ENCODE measurements at places on chromosomes 3 and 15.

DNA sequence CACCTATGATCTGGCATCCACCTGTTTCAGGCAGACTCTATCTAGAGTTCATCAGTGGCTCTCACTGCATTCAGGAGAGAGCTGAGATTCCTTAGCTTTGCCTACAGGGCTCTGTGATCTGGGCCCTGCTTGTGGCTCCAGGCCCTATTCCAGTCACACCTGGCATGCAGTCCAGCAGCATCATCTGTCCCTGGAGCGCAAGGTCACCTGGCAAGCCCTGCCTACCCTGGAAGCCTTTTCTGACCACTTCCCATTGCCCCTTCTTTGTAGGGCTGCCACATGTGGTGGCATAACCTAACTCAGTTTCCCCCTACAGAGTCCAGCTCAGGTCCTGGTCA is 115.1 kb upstream of the PLXNA1 start:
- DNase-seq, result no peak

- DNase-seq, result no peak
Observed at GRCh38 chr15:42461261-42461660, 29.7 kb downstream of the ZNF106 start.

DNA sequence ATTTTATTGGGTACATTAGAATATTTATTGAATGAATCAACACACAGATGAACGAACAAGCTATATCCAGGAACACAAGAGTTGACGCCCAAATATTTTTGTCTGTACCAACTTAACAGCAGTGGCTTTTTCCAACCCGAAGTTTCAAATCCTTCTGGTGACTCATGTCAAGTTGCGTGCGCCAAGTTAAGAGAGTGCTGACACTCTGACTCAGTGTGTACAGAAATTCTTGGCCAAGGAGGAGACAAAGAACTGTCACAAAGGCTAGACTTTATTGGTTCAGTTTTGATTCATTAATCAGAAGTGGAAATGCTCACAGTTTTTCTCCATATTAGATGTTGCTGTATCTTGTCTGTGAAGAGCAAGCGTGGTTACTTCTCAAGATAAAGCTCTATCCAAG is 59.6 kb upstream of the TSC22D2 start:
- peak; percentile 60 for DNase-seq

- no peak for DNase-seq
Observed at GRCh38 chr3:164306042-164306441, 772.3 kb downstream of the SI start.

DNA sequence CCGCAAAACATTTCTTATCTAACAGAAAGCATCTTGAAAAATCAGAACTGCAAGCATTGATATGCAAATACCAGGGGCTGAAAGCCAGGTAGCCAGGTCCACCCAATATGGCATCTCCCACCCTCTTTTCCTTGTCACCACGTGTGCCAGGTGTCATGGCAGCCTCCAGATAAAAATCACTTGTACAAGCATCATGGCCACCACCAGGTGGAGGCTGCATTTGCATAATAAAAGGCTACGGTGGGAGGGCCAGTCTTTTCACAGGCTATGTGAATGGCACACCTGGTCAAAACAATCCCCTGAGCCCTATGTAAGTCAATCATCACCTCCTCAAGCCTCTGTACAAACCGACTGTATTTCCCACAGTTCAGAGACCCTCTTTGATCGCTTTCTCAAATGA is 1233.1 kb upstream of the ALCAM start:
- no peak for DNase-seq

- DNase-seq, result no peak
Observed at GRCh38 chr3:114376516-114377185, 82.8 kb downstream of the TIGIT start.

DNA sequence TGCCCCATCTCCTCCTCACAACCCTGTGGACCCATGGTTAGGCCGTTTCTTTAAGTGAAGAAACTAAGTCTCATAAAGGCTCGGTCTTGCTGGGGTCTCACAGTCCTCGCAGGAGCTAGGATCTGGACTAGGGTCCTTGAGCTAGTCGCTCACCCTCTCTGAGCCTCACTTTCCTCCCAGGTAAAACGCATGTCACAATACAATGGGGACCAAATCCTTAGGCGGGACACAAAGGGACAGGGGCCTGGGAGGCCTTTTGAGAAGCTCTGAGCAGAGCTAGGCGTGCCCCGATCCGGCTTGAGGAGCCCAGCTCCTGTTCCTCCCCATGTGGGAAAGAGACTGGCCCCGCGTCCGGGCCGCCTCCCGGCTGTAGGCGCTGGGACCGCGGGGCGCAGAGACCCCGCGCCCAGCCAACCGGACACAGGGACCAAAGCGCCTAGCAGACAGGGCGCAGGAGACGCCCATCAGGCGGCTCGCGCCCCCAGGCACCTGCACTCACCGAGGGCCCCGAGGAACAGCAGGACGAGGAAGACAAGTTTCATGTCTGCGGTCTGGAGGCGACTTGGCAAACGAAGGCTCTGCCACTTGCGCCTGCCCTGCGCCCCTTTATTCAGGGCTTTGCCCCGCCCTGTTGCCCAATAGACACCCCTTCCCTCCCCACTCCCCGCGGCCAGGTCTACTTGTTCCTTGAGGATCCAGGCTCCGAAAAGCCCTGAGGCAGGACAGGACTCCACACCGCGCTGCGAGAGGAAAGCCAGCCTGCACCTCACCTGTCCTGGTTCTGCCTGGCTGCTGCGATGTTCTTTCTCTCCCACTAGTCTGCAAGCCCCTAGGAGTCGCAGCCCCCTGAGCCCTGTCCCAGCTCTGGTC is at the start of gene LTF:
Gene LTF (minus strand): TSS at position 580 of the 870 bp plus-strand sequence. CDS start 38 bp downstream, at position 542.
- no peak for DNase-seq

DNA sequence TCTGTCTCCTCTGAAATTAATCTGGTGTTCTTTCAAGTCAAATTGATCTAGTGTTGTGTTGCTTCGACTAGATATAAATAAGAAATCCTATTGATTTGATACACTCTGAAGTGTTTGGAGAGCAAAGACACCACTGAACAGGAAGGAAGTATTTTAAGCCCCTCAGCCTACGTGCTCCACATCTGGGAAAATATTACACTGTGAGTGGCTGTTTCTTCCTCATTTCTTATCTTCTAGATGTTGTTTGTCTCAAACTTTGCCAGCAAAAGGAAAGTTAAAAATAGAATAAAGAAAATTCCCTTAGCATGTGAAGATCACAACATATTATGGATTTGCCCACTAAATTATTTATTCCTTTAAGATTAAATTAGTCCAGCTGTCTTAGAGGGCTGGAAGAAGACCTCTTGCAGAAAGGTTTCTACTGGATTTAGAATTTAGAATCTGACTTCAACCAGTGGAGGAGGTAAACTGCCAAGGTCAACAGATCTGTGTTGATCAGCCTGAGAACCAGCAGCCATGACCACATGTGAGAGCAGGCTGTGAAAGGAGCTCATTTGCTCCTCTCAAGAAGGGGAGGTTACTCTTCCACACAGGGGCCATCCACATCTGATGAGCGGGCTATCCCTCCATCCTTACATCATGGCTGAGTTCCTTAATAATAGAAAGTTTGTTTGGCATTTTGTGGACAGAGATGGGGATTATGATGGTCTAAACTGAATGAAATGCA is 46.3 kb upstream of the ACKR4 start:
- DNase-seq, result no peak

DNA sequence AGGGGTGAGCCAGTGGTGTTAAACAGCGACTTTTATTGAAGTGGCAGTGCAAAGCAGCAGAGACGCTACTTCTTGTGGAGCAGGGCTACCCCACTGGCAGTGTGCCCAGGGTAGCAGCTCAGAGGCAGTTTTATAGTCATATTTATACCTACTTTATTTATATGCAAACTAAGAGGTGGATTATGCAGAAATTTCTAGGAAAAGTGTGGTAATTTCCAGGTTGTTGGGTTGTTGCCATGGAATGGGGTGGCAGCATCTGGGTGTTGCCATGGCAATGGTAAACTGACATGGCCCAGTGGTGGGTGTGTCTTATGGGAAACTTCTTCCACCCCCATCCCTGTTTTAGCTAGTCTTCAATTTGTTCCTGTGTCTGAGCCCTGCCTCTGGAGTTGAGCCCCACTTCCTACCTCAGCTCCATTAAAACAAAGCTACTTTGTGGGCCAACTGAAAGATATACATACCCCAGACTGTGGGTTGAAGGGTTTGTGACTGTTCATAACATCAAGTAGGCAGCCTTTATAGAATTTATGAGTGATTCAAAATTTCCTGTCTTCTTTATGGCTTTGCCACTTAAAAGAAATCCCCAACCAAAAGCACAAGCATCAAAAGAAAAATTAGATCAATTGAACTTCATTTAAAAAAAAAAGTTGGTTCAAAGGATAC is 60.3 kb downstream of the EBLN2 start:
- no peak for DNase-seq

GRCh38 chr3:5630406-5630805 is 442.9 kb downstream of the EDEM1 start:
- DNase-seq, result no peak

DNA sequence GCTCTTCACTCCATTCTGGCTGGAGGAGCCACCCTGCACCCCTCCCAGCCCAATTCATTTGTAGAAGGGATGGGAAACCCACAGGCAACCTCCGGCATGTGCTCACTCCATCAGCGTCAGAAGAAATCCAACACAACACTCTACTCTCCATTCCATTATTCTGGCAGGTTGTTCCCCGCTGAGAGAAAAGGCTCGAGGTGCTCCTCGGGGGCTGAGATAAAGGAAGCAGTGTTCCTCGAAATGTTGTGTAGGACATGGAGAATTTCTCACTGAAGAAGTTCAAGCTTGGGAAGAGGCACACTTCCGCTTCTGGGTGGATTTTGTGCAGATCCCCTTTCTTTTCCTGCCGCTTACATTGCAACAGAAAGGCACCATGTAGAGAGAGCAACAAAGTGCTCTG is 355.0 kb upstream of the CFAP20DC start:
- no peak for DNase-seq

GRCh38 chr3:98013411-98014267 is 21.5 kb downstream of the GABRR3 start:
- no peak for DNase-seq

GRCh38 chr3:171354706-171355582 is 105.3 kb downstream of the TNIK start:
- DNase-seq, result no peak
